ENCODE measurements at places on chromosomes 2 and 18.

- no peak for DNase-seq
These were observed 16.6 kb downstream of the MALT1 start for GRCh38 chr18:58687871-58688308.

DNA sequence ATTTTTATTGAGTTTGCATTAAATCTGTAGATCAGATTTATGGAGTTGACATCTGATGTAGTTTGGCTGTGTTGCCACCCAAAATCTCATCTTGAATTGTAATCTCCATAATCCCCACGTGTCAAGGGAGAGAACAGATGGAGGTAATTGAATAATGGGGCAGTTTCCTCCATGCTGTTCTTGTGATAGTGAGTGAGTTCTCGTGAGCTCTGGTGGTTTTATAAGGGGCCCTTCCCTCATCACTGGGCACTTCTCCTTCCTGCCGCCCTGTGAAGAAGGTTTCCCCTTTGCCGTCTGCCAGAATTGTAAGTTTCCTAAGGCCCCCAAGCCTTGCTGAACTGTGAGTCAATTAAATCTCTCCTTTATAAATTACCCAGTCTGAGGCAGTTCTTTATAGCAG is 32.2 kb downstream of the ZC3H15 start:
- no peak for DNase-seq

- DNase-seq = no peak
These were observed 46.5 kb downstream of the PTGR3 start for GRCh38 chr18:75162467-75162866.

GRCh38 chr18:34970106-34970505 is 71.1 kb upstream of the MAPRE2 start:
- DNase-seq = no peak

GRCh38 chr2:178635897-178636296 is 155.6 kb downstream of the PLEKHA3 start:
- no peak for DNase-seq

GRCh38 chr18:49444581-49444980 is 15.9 kb downstream of the DYM start:
- no peak for DNase-seq

DNA sequence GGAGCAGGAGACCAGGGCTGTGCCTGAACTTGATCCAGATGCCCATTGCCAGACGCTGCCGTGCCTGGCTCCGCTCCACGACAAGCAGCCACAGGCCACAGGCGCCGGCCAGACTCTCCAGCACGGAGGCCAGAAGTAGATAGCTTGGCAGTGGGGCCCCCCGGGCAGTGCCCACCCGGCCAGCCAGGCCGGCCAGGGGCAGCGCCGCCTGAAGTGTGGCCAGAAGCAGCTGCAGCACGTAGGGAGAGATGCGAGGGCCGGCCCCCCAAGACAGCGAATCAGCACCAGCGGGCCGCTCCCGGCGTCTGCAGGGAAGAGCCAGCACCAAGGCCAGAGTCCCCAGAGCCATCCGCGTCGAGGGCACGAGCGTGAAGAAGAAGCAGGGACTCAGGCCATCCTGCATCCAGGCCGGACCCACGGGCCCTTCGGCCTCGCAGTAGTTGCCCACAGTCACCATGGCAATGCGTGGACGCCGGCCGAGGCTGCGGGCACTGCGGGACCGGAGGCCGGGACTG is 484 bp downstream of the ABCB6 start:
- DNase-seq = no peak

DNA sequence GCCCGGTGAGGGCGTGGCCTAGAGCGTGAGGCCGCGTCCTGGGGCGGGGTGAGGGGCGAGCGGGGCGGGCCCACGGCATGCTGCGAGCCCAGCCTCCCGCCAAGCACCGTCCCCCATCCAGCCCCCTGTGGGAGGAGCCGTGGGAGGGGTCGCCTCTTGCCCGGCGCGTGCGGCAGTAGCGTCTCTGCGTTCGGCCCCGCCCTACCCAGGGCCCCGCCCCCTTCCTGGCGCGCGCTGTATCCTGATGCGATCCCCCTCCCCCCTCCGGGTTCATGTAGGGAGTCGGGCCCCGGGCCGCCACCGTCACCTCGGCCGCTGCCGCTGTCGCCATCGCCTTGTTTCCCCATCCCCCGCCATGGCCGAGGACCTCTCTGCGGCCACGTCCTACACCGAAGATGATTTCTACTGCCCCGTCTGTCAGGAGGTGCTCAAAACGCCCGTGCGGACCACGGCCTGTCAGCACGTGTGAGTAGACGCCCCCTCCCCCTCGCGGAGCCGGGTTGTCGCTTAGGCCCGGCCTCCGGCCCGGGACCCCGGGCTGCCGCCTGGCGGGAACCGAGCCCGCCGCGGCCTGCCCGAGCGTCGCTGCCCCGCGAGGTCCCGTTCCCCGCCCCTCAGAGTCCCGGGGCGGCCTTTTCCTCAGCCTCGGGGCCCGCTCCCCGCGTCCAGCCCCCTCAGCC is 888 bp downstream of the RNF138 start:
- peak; percentile 77 for DNase-seq

- no peak for DNase-seq
These were observed 128.3 kb upstream of the SPATS2L start for GRCh38 chr2:200177971-200178911.

DNA sequence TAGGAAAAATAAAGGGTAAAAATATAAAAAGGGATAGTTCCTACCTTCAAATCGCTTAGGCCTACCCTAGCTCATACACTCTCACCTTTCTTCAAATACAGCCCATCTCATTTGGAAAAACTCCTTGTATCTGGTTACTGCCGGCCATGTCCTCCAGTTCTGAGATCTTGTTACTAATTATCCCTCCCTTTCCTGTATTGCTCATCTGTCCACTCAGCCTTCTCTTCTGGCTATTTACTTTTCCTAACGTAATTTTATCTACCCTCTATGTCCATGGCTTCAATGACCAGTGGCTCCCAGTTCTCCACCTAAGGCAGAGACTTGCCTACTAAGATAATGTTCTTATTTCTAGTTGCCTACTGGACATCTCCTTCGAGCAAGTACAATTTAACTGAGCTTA is 342.9 kb upstream of the ACVR2A start:
- no peak for DNase-seq

DNA sequence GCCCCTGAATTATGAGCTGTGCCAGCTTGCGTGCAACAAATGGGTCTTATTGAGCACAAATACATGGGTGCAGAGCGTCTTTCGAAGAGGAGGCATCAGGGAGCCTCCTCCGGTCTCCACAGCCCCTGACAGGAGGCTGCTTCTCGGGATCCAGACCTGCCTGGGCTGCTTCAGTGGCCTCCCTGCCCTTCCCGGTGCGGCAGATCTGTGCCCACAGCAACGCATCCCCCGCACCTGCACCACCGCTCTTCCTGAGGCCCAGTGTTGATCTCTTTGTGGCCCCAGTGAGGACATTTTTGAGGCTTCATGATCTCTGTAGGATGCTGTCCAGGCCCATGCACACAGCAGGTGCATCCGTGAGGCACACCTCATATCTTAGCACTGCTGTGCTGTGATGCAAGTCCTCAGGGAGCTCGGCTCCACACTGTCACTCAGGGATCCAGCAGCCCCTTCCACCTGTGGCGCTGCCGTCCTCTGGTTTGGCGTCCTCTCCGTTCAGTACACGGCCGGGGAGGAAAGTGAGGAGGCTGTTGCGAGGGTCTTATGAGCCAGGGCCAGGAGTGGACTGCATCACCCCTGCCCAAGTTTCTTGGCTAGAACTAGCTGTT is 17.4 kb downstream of the RTP5 start:
- DNase-seq = no peak

GRCh38 chr18:68992719-68993482 is 195.0 kb downstream of the CCDC102B start:
- no peak for DNase-seq

GRCh38 chr18:27956001-27956640 is 220.8 kb downstream of the CDH2 start:
- no peak for DNase-seq

- DNase-seq = no peak
These were observed 4.0 kb upstream of the COL3A1 start for GRCh38 chr2:188970211-188970610.

All from HFF-Myc (cell line).